NCI-H446 (cell line): ENCODE measurements at places on chromosomes 1 and 21.

GRCh38 chr1:180849031-180849775 is 63.5 kb upstream of the KIAA1614 start:
- DNase-seq = no peak

DNA sequence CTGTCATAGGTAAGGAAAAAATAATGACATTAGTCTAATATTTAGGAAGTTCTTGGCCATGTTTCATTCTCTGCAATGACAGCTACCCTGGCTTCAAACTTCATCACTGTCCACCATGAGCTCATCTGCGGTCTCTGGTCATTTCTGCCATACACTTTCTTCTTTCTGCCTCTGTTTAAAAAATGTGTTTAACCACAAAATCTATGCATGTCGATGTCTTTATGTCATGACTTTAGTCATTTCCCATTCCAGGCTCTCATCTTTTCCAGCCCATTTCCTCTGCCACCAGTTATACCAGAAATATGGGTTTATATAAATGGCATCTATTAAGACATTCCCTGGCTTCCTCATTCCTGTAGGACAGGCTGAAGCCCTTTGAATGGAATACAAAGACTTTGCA is 68.5 kb upstream of the DUSP10 start:
- DNase-seq = no peak

GRCh38 chr1:230773396-230774033 is 26.3 kb downstream of the CAPN9 start:
- no peak for DNase-seq

GRCh38 chr1:112284796-112285195 is 111.2 kb upstream of the CTTNBP2NL start:
- no peak for DNase-seq

DNA sequence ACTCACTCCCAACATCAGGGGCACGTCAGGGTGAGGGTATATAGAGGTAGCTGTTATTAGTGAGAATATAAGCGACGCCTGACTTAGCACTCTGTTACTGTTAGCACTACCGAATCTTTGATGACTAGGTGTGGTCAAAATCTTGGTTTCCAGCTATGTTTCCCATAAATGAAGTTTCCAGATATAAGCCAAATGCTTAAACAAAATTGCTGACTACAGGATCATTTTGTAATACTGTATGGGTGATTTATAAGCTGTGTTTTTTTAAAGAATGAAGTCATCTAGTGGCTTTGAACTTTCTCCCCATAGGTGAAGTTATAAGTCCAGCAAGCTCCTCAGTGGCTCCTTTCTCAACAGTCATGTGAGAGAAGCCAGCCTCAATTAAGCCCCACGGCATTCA is 23.7 kb downstream of the KCNJ15 start:
- DNase-seq = no peak

GRCh38 chr21:15686506-15686905 is 43.3 kb upstream of the USP25 start:
- no peak for DNase-seq

- no peak for DNase-seq
Measured at GRCh38 chr1:94820936-94821335, 779 bp downstream of the SLC44A3 start.

DNA sequence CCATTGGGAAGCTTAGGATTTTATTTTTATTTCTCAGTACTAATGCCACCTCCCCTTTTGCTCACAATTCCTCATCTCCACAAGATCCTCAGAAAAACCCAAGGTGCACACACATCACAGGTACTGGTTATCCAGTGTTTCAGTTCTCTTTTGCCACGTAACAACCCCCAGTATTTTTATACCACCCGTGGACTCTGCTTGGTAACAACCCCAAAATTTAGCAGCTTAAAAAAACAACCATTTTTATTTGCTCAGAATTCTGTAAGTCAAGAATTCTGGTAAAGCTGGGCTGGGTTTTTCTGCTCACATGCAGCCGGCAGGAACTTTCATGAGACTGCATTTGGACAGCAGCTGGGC is 180.0 kb downstream of the KAZN start:
- DNase-seq = no peak

- no peak for DNase-seq
Measured at GRCh38 chr1:170623171-170623570, 40.8 kb upstream of the PRRX1 start.

DNA sequence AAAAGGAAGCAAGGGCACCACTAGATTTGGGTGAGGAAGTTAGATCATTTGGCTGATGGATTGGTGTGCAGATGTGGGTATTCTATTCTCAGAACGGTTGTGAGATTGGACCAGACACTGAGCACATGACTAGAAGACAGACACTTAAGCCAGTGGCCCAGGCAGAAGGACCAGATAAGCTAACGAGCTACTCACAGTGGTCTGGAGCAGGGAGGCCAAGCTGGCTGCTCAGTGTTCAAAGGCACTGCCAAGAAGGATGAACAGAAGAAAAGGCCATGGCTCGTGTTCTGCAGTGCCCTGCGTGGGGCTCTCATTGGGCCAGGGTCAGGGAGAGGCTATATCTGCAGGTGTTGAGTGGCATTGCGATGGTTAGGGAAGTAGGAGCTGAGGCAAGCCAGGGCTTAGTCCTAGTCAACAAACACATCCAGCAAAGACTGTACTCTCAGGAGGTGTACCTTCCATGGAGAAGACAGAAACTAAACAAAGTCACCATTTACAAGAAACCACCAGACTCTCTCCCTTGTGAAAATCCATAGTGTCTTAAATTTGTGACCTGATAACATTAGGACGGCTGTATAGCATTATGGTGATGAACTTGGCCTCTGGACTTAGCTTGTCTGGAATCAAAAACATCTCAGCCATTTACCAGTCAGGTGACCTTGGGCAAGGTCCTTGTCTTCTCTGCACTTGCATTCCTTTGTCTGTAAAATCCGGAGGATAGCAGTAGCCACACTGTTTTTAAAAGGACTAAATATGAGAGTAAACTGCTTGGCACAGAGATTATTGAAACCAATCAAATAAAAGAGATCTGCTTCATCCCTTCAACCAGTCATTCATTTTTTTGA is 274.5 kb downstream of the SIPA1L2 start:
- peak; percentile 17 for DNase-seq

GRCh38 chr1:220879509-220880361 is 492 bp downstream of the HLX start:
- DNase-seq = no peak

DNA sequence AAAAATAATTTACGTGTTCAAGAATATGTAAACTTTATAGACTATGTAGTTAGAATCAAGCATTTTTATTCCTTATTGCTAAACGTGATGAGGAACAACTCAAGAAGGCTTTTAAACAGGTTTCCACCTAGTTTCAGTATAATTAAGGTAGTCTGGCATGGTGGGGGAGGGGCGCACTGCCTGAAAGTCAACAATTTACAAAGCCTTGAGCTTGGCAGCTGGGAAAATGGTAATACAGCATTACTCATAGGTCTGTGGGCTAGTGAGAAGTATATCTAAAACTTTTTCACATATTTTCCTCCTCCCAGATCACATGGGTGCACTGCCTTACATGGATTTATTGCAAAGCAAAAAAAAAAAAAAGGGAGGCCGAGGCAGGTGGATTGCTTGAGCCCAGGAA is 75.2 kb downstream of the EVI5 start:
- DNase-seq = no peak

DNA sequence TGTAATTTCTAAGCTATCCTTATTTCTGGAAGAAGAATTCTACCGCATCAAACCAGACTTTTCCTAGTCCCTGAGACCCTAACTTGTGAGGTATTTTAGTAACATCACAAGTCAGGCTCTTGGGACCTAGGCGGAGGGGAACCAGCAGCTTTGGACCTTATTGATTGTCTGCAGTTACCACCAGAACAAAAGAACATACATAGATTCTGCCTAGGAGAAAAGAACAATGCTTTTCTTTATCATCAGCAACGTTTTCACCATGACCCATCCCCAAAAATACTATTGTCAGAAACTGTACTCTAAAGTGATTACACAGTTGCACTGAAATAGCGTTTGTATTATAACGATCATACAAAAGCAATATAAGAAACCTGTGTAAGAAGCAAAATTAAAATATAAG is 860.4 kb downstream of the USP25 start:
- no peak for DNase-seq

DNA sequence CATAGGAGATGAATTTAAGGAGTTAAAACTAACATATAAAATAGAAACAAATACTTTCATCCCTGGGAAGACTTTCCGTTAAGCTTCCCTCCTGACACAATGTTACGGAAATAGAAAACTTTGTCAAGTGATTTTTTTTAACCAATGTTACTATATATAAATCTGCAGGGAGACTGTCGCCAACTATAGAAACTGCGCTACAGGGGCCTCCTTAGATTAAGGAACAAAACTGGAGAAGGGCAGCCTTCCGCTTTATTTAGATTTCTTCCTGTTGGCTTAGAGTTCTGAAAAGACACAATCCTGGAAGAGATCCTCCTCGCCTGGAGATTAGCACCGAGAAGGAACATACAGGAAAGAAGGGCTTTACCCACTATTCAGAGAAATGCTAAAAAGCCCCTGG is 1.5 kb downstream of the MGST3 start:
- no peak for DNase-seq

DNA sequence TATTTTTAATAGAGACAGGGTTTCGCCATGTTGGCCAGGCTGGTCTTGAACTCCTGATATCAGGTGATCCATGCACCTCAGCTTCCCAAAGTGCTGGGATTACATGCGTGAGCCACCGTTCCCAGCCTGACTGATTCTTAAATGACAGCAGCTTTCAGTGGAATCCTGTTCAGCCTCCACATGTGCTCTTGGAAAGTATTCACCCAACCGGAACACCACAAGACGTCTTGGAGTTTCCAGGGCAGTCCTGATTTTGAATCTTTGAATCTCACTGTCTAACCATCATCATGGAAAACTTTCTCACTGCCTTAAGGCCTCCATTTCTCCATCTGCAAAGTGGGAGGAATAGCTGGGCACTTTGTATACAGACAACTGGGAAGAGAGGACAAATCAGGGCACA is 58.1 kb upstream of the ITPKB start:
- DNase-seq = no peak

GRCh38 chr1:231927431-231927830 is 300.8 kb downstream of the DISC1 start:
- no peak for DNase-seq

- no peak for DNase-seq
Measured at GRCh38 chr1:212452323-212453155, 19.8 kb downstream of the NENF start.

- DNase-seq = no peak
Measured at GRCh38 chr1:33659641-33660040, 187.2 kb downstream of the ZSCAN20 start.

DNA sequence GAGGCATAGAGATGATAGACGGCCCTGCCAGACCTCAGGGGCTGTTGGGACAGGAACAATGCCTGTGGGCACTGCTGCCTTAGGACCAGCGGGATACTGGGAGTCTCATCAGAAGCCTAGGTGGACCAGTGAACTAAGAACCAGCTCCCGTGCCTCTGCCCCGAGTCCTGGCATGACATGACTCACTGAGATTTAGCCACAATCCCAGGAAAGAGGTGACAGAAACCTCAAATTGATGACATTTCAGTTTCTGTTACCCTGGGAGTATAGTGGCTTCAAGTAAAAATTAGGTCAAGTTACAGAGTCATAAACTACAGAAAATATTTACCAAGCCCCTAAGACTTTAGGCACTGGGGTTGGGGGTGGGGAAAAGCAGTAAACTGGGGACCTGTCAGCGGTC is 74.6 kb upstream of the GADD45A start:
- no peak for DNase-seq

DNA sequence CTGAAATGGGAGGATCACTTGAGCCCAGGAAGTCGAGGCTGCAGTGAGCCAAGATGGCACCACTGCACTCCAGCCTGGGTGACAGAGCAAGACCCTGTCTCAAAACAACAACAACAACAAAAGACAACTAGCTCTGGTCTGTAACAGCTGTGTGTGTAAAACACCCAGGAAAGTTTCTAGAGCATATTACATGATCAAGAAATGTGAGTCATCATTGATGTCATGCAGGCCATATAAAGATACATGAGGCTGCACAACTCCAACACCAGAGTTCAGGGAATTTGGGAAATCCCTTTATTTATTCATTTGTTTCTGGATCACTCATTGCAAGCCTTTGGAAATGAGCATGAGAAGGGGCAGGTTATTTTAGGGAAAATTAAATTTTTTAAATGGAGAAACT is 50.3 kb upstream of the CTPS1 start:
- no peak for DNase-seq

GRCh38 chr1:189657715-189658114 is 819.9 kb downstream of the BRINP3 start:
- no peak for DNase-seq

- DNase-seq = no peak
Measured at GRCh38 chr1:154968731-154969130, 1.8 kb downstream of the SHC1 start.

- DNase-seq = no peak
Measured at GRCh38 chr1:233695901-233696300, 82.0 kb downstream of the KCNK1 start.

GRCh38 chr1:86741947-86742572 is 37.7 kb downstream of the SH3GLB1 start:
- peak; percentile 45 for DNase-seq

- no peak for DNase-seq
Measured at GRCh38 chr1:50084389-50084788, 24.3 kb upstream of the ELAVL4 start.

DNA sequence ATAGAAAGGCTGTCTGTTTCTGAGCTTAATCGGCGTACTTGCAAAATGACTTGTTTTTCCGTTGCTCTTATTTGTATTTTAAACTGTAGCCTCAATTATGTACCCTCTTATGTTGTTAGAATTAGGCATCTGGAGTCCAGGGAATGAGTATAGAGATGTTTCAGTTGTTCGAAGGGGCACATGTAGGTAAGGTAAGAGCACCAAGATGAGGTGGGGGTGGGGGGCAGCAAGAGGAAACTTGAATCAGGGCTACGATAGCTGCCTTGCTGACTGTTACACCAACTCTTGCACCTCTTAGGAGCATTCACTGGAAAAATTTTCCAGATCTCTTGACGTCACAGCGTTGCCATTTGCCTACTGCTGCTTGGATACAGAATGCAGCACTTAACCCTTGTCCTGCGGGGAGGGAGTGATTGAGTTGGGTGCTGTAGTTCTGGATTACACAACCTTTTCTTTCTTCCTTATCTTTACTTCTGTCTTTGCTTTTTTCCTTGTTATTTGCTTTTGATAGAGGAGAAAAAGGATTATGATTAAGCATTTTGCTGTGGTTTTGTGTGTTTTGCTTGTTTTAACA is 3.2 kb downstream of the ATP1B1 start:
- peak; percentile 62 for DNase-seq

DNA sequence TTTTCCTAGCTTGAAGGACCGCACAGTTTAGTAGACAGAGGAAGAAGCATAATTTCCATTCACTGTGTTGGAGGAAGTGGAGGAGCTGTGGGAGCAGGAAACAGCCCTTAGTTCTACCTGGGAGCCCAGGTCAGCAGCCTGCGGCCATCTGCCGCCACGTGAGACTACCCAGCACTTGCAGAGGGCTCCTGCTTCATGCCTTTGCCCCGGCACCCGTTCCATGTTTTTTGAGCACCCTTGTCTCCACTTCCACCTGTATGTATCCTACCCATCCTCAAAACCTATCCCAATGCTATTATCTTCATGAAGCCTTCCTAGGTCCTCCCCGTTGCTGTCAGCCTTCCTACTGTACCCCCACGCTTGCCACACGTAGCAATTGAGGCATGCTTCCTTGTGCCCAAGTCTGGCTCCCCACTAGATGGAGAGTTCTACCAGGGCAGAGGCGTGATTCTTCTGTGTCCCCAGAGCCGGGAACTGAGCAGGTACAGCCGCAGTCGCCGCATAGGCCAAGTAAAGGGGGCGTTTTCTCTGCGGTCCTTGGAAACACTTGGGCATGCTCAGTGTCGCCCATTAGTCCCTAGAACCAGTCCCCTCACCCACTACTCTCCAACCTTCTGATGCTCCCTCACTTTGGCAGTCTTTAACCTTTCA is 1.9 kb downstream of the SLC6A9 start:
- DNase-seq = no peak
